ENCODE measurements at places on chromosomes 11 and 22.

GRCh38 chr11:44863231-44863630 lies 87.5 kb downstream of the TP53I11 start:
- DNase-seq = no peak

GRCh38 chr11:11057472-11057854 lies 199.6 kb upstream of the ZBED5 start:
- no peak for DNase-seq

DNA sequence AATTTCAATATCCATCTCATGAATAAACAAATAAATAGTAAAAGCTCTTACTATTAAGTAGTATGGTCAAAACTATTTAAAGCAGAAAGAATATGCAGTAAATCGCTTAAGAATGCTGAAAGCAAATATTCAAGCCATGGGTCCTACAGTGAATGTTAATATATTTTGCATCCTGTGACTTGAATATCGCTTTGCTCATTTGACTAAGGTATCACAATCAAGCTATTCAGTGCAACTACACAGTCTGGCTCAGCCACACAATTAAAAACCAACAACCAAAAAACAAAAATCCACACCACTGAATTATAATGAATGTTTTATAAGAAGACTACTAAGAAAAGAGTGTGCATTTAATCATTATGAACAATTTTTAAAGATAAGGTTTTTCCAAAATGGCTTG lies 45.3 kb downstream of the RAB6A start:
- no peak for DNase-seq

DNA sequence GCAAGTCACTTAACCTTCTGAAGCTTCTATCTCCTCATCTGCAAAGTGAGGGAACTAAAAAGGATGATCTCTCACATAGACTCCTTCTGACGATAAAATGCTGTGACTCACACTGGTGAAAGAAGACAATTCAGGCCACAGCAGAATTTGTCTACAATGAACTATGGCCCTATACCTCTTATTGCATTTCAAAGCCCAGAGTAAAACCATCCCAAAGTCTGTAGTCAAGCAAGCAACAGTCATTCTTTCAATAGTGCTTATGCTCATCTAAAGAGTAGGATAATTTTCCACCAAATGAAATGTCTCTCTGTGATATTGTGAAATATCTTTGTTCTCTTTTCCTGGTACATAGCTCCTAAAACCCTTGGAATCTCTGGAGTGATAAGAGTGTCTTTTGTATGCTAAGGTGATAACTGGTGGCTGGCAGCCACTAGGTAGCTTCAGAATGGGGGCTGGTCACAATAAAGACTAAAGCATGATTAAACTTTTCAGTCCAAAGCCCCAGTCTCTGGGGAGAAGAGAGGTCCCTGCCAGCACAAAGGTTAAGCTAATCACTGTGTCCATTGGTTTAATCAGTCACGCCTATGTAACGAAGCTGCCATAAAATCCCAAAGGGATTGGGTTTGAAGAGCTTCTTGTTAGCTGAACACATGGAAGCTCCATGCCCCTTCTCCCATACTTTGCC lies 30.8 kb downstream of the SYTL2 start:
- DNase-seq = no peak

DNA sequence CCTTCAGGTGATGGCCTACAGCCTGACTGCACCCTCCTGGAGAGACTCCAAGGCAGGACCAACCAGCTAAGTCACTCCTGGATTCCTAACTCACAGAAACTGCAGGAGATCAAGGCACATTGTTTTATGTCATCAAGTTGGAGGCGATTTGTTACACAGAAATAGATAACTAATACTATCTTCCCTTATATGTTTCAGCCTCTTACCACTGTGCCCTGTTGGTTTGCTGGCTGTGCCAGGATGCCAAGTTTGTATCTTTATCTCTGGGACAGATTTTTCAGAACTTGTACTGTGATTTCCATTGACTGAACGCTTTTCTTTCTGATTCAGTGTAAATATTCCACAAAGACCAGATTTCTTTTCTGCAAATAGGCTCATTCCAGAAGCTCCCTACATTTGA lies 76.2 kb upstream of the OPCML start:
- no peak for DNase-seq

- DNase-seq = no peak
Measured at GRCh38 chr11:116517077-116517476, 255.7 kb downstream of the BUD13 start.

DNA sequence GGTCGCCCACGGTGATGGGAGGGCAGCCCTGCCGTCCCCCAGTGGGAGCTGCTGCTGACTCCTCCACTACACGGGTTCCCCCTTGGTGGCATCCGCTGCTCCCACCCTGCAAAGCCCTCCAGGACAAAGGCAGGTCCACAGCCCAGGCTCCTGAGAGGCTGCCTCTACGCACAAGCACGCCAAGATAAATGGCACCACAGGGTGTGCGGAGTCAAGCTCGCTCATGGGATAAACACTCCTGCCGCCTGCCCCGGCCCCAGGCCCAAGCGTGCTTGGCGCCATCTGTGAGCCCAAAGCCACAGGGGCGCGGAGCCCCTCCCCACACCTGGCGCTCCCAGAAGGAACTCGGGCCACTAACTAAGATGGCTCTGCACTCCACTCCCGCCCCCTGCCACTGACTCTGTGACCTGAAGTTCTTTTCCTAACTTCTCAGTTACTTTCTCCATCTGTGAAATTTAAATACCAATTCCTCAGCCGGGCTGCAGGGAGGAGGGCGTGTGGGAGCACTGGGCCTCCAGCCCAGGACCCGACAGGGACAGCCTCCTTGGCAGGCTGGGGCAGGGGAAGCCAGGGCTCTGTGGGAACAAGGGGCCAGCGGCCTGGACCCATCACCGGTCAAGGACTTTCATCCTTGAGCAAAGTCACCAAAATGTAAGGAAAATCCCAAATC lies 14.9 kb downstream of the EHD1 start:
- no peak for DNase-seq

- no peak for DNase-seq
Measured at GRCh38 chr11:46321757-46322156, 25.5 kb upstream of the DGKZ start.

DNA sequence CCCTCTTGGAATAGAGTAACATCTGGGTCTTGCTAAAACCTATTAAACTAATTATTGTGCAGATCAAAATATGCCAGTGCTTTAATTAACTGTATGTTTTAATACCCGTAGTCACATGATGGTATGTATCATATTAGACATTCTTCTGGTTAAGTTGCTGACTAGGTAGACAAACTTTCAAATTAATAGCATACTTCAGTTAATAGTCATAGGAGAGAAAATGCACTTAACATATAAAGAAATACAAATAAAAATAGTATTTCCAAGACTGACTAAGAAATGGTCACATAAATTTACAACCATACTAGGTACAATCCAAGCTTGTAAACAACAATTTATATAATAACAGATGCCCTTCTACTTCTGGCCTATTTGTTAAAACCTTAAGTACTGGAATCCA lies 7.6 kb upstream of the EXPH5 start:
- no peak for DNase-seq

- no peak for DNase-seq
Measured at GRCh38 chr22:22976033-22976922, 88.7 kb downstream of the IGLL5 start.

DNA sequence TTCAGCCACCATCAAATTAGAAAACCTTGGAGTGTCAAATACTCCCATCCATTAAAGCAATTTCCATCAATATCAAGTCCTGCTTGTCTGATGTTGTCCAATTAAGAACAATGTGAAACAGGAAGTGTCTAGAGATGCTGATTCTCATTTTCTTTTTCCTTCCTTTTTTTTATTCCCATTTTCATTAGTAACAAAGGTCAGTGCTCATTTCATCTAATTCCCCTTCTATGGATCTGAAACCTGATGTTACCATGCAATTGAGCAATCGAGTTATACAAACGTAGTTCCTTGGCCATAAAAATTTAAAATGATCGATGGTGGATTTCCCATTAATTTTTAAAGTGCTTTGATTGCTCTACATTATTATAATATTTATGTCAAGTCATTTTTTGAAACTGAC lies 330.6 kb upstream of the ZC3H12C start:
- DNase-seq = no peak

GRCh38 chr22:42461511-42461910 lies 29.3 kb upstream of the NFAM1 start:
- no peak for DNase-seq

DNA sequence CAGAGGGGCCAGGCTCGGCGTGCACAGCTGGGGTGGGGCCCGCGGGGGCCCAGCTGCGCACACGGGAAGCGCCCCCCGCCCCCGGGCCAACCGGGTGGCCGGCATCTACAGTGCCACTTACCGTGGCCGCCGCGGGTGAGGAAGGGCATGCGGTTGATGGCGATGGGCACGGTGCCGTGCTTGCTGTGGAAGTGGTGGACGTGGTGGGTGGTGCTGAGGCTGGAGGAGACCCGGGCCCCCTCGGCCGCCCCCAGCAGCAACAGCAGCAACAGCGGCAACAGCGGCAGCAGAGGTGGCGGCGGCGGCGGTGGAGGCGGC lies 51.4 kb downstream of the SLC22A12 start:
- DNase-seq = no peak

- DNase-seq = peak; percentile 63
Measured at GRCh38 chr22:26360169-26360885, 68.7 kb upstream of the ASPHD2 start.

DNA sequence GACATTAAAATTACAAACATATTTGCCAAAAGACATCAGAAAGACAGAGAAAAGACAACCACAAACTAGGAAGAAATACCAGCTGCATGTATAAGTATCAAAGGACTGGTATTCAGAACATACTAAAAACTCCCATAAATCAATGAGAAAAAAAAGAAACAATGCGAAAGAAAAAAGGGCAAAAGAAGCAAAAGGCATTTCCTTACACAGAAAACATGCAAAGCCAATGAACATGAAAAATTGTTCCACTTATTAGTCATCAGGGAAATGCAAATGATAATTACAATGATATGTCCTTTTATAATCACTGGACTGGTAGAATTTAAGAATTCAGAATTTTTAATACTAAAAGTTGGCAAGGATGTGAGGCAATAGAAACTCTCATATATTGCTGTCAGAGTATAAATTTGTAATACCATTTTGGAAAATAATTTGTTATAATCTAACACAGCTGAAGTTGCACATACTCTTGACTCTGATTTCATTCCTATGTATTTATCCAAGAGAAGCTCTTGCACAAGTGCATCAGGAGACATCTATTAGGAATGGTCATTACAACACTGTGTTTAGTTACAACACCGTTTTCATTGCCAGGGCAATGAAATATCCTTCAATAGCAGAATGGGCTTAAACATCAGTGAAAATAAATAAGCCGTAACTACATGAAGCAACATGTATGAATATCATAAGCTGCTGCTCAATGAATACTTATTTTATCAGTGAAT lies 279.7 kb downstream of the SWAP70 start:
- DNase-seq = no peak

- DNase-seq = no peak
Measured at GRCh38 chr11:93646399-93646798, 15.1 kb upstream of the CEP295 start.

GRCh38 chr11:30935861-30936260 lies 349.7 kb upstream of the MPPED2 start:
- DNase-seq = no peak

DNA sequence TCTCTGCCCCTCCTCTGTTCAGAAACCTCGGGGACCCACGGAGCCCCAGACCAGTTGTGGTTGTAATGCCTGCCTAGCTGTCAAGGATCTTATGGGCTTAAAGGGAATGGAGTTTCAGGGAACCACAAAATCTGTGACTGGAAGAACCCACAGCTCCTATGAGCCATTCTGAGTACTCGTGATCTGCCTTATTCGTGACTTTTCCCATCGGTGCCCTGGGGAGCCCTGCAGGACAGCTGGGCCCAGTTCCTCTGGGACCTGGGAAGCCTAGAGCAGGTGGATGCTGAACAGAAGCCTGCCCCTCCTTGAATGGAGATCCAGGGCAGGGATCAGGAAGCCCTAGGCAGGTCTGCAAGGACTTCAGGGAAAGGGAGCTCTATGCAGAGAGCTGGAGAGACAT lies 42.1 kb upstream of the TTC12 start:
- DNase-seq = no peak

GRCh38 chr11:25938952-25939351 lies 393.0 kb upstream of the ANO3 start:
- no peak for DNase-seq

DNA sequence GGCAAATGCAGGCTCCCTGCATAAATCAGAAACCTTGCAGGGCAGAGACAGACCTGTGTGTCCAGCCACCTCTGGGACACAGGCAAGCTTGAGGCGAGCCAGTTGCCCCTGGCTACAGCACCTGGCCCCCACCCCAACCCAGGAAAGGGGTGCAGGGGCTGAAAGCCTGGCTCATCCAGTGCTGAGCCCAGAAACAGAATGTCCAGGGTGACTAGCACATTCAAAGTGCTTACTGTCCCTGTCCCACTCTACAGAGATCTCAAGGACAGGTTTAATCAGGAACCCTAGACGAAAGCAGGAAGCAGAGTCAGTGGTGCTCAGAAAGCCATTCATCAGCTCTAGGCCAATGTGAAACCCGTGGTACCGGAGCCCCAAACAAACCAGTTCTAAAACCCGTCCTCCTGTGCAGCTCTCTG lies 31.9 kb downstream of the PLEKHA7 start:
- DNase-seq = no peak

DNA sequence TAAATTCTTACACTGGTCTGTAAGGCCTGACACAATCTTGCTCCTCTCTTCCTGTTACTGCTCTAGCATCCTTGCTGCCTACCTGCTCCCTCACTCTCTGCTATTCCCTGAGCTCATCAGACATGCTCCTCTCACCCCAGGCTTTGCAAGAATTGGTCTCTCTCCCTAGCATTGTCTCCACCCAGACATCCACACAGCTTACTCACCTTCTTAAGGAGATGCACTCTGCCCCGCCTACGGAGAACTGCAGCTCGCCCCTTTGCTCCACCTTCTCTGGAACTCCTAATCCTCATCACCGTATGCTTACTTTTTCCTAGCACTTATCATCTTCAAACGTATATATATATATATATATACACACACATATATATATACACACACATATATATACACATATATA lies 23.3 kb upstream of the TMPRSS5 start:
- no peak for DNase-seq

GRCh38 chr11:32794439-32794838 lies at the start of gene CCDC73:
TSS of gene CCDC73 (minus strand) at chr11:32794662. CDS start at chr11:32760243, 34,419 bp downstream.
- no peak for DNase-seq

DNA sequence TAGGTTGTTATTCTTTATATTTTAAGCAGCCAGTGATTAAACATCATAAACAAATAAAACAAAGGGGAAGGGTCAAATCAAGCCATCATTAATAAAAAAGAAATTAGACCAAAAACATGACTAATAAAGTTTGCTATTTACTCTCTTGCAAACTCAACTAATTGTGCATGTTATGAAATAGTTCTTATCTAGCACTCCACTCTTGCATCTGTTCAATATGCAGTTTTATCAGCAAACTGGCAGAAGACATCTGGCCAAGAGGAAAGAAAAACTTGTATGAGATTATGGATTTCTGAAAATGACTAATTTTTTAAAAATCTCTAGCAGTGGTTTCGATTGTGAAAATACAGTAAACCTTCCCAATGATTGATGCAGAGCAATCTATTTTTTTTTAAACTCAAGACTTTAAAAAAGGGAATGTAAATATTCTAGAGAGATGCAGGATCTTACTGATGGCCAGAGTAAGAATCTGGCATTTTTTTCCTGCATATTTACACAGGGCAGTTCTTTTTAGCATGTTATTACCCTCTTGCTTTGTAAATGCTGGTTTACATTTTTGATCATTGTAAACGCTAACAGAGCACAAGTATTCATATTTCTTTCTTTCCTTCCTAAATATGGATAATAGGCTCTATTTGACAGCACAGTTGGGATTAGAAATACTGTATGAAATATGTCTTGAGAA lies 83.3 kb downstream of the GRIA4 start:
- no peak for DNase-seq

Data from activated naive CD4-positive, alpha-beta T cell treated with anti-CD3 and anti-CD28 coated beads, Interleukin-2, amount 50 U/mL, for 16 hours (primary cell).